ENCODE measurements at places on chromosomes 1 and 21.

- no peak for DNase-seq
Measured at GRCh38 chr1:163162381-163162914, 40.3 kb downstream of the RGS5 start.

GRCh38 chr1:36781098-36781497, 253.2 kb downstream of the GRIK3 start:
- no peak for DNase-seq

DNA sequence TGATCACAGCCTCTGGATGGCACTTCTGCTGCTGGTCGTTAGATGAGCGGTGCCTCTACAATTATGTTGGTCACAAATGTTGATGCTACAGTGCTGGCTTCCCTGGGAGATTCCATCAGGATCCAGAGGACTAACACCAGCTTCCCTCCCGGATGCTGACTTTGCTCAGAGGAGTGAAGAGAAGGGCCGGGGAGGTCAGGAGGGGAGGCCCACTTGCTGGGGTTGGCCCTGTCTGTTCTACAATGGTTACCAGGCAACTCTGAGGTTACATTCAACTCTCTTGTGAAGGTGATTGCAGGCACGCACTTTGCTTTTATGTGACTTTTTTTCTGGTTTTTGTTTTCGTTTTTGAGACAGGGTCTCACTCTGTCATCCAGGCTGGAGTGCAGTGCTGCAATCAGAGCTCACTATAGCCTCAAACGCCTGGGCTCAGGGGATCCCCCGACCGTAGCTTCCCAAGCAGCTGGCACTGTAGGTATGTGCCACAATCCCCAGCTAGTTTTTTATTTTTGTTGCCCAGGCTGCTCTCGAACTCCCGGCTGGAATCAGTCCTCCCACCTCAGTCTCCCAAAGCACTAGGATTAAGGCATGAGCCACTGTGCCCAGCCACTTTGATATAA, 112.5 kb downstream of the ADSS2 start:
- DNase-seq, result no peak

DNA sequence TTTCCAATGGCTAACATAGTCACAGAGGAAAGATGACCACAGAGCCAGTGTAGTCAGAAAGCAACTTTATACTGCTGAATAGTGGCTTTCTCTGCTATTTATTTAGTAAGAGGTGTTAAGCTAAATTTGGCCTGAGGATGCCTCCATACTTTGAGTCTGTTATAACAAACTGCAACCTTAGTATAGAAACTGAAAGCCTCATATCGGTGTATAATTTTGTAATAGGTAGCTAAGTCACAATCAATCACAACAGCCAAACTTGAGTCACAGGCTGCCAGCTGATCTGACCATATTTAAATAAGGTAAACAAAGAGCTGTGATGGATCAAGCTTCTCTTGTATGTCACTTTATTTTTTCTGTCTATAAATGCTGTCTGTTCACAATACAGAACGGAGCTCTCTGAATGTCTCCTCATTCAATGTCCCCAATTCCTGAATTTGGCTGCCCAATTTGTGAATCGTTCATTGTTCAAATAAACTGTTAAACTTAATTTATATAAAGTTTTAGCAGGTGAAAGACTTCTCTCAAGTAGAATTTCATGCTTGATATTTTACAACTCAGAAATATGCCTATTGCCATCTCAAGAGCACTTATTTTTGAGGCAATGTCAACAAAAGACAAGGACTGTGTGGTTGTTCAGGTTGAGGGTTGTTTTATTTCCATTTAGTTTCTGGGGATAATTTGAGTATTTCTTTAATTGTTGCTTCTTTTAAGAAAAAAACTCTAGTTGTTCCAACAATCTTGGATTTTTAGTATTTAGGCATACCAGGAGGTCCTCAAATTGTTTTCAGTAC, 339.7 kb upstream of the B3GALT2 start:
- no peak for DNase-seq

DNA sequence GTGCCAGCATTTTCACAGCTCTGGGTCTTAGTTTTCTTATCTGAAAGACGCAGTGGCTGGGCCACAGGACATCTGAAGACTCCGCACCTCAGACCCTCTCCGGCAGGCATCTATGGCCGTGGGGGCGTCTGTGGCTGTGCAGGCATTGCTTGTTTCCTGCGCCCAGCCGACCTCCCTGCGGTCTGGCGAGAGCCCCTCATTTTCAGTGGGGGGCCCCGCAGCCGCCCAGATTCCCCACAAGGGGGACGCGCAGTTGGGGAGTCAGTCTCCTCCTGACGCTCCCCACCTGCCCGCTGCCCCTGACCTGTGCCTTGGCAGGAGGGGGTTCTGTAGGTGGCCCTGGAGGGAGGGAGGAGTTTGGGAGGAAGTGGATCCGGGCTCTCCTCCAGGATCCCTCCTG, 3.5 kb upstream of the TFF1 start:
- no peak for DNase-seq

GRCh38 chr21:44614961-44615391, 3.1 kb downstream of the KRTAP10-8 start:
- no peak for DNase-seq

- DNase-seq, result no peak
Measured at GRCh38 chr1:206557636-206558473, 50.5 kb downstream of the RASSF5 start.

DNA sequence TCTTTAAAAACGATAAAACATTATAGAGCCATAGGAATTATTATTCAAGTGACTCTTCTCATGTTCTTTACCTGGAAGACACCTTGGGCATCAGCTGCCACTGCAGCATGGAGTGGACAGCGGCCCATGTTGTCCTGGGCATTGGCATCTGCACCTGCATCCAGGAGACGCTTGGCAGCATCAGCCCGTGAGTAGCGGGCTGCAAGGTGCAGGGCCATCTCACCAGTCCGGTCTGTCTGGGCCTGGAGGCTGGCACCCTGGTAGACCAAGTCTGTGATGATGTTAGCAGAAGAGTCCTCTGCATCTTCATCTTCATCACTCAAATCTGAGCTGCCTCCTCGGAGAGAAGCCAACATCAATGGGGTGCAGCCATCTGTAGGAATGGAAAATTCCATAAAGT, 22.9 kb upstream of the ADAM30 start:
- no peak for DNase-seq

DNA sequence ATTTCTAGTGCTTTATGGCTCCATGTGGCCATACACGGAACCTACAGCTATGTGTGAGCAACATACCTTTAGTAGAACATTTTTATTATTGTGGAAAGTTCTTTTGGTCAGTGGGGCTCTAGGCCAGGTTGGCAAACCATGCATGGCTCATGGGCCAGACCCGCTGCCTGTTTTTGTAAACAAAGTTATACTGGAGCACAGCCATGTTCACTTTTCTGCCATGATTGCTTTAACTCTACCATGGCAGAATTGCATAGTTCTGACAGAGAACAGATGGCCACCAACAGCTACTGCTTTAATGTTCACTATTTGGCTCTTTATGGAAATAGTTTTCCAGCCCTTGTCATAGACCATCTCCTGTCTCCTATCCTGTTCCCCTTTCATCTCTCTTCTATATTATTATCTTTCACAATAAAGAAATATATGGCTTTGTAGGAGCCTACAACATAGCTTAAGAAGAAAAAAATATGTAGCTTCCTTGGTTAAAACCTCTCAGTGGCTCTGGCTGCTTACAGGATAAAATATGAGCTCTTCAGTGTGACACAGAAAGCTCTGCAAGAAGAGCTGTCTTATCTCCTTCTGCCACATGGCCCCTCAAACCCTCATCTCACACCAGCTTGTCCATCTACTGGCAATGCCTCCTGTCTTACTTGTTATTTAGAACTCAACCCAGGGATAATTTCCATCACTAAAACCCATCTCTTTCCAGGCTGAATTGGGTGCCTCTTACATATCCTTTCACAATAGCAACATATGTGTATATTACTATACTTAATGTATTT, 54.6 kb upstream of the RWDD3 start:
- DNase-seq, result no peak

DNA sequence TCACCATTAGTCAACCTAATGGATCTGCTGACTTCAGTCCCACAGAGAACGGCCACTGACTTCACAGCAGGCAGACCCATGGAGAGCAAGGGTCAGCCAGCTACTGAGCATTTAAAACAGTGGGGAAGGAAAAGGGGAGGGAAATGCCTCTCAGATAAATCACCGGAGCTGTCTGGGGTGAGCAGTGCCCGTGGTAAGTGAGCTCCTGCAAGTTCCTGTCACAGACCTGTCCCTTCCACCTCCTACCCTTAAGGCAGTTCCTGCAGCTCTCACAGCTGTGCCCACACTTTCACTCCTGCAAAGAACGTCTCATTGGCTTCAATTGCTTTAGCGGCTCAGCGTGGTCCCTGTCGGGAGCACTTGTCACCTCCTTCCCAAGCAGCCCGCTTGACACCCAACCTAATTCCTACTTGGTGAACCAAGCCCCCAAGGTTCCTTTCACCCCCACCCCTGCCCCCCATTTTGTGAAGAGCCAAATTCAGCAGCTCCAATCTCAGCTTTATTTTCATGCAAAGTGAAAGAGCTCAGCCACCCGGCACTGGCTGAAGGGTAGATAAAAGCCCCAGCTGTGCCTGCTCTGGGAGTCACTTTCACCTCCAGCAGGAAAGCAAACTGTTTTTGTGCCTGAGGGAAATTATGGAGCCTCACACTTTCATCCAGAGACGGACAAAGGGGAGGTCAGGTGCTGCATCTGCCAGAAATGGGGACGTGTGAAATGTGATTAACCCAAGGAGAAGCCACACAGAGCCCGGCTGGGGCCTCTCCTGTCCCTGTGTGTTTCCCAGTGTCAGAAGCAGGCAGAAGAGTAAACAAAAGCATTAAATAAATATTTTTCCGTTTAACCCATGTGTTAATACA, 306.2 kb downstream of the TTLL7 start:
- DNase-seq, result no peak

DNA sequence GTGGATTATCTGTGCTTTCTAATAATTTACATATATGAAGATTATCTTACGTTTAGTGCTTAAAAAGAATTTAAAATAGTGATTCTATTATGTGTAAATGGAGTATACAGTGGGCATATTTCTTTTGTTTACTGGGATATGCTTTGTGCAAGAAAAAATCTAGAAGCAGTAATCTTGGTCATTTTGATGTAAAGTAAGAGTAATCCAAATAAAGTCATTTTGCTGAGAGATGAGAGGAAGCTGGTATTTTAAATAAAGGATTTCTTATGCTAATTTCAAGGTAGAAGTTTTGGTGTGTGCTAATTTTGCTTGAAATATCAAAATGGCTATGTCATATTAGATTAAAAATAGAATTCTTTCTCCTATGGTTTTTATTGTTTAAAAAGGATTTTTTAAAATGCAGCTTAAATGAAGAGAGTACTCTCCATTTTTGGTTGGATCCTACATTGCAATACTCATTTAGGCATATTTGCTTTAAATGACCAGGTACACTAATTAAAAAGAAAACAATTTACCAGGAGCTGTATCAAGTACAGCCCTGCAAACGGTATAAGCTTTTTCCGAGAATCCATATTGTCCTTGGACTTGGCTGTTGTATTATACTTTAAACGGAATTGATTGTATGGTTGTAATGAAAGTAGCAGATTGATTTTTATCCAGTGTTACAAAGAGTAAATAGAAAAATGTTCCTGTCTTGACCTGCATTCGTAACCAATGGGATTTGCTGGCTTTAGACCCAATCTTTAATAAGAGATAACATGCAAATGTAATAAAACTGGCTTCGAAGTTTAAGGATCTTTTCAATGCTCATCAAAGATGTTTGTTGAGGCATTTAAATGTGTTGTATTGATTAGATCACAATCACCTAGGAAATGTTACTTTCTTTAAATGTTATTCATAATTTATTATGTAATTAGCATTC, 574.7 kb downstream of the USP25 start:
- no peak for DNase-seq

GRCh38 chr1:119225265-119225664, 84.8 kb upstream of the WARS2 start:
- DNase-seq, result no peak

- no peak for DNase-seq
Measured at GRCh38 chr21:25952306-25952705, 217.5 kb downstream of the GABPA start.

GRCh38 chr21:29064850-29065481, 8.5 kb downstream of the CCT8 start:
- no peak for DNase-seq

DNA sequence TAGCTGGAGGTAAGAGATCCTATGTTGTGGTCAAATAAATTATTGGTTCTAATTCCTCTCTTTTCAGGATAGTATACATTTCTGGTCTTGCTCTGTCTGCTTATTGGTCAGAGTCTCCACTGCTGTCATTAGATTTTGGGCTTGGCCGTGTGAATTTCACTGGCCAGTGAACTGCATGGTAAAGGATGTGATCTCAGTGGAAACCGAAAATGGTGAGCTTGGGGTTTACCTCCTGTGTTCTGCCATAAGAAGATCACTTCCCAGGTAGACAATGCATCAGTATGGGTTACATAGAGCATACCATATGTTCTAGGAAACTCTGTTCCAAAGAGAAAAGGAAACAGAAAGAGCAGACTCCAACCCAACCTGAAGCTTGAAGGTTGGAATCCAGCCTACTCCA, 1123.3 kb upstream of the B3GALT2 start:
- DNase-seq, result no peak

- no peak for DNase-seq
Measured at GRCh38 chr1:156504438-156504813, 3.9 kb upstream of the MEF2D start.

DNA sequence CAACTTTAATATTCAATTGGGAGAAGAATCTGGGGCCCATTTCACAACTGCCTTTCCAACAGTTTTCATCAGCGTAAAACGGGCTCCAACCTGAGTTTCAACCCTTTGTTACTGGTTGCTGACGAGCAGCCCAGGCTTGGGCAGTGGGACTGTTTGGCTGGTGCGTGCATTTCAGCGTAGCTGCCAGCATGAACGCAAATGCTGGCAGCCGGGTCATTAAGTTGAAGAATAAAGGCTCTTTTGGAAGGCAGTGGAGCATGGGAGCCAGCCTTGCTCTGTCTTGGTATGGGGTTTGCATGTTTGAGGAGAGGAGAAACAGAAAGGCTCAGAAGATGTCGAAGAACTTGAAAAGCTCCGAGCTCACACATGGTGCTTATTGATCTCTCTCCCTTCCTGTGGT, 40.7 kb downstream of the WDR3 start:
- no peak for DNase-seq

GRCh38 chr1:25932321-25932720, 26.1 kb upstream of the STMN1 start:
- no peak for DNase-seq

- DNase-seq, result no peak
Measured at GRCh38 chr1:156451505-156452160, 48.9 kb downstream of the MEF2D start.

- no peak for DNase-seq
Measured at GRCh38 chr1:199545780-199546179, 481.7 kb upstream of the NR5A2 start.

DNA sequence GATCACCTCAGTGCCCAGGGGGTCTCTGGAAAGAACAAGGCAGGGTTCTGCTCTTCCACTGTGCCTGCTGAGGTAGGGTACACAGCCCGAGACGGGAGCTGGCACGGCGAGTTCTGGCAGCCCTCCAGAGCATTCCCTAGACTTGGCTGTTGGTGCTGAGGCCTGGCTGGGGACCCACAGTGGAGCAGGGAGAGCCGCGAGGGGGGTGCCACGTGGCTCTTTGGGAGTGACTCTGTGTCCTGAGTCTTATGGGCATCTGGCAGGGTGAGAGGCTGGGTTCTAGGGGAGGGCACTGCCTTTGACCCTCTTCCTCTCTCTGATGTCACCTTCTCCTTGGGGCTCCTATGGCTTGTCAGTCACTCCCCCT, 336.4 kb downstream of the CAMTA1 start:
- no peak for DNase-seq

- no peak for DNase-seq
Measured at GRCh38 chr1:238152119-238152518, 261.4 kb upstream of the ZP4 start.

GRCh38 chr1:177480741-177481305, 310.1 kb downstream of the BRINP2 start:
- no peak for DNase-seq

Measured in sciatic nerve (tissue), 2 donors.